ENCODE measurements at places on chromosomes 16 and 17. TPM values are rescaled to one million over a fixed set of nuclear protein-coding genes. Genes with fewer than 3 reads are reported as not detected.

GRCh38 chr17:63984651-63985386, 12.1 kb upstream of the SCN4A start:
- peak; percentile 85 for DNase-seq

The PRR35 gene
- total RNA-seq: not detected

GRCh38 chr17:33451221-33451620, 158.1 kb upstream of the ASIC2 start:
- peak; percentile 51 for DNase-seq

DNA sequence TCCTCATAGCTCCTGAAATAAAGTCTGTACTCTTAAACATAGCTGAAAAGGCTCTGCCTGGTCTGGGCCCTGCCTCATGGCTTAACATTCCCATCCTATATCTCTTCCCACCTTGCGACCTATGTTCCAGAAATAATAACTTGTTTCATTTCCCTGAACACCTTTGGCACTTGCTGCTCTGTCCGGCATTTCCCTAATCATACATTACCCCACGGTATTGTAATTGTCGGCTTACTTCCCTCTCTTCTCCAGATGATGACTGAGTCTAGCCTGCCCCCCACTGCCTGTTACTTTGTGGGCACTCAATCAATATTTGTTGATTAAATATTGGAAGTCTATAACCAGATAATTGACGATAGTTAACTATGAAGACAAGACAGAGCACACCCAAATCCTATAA, 23.3 kb upstream of the SUPT4H1 start:
- no peak for DNase-seq

DNA sequence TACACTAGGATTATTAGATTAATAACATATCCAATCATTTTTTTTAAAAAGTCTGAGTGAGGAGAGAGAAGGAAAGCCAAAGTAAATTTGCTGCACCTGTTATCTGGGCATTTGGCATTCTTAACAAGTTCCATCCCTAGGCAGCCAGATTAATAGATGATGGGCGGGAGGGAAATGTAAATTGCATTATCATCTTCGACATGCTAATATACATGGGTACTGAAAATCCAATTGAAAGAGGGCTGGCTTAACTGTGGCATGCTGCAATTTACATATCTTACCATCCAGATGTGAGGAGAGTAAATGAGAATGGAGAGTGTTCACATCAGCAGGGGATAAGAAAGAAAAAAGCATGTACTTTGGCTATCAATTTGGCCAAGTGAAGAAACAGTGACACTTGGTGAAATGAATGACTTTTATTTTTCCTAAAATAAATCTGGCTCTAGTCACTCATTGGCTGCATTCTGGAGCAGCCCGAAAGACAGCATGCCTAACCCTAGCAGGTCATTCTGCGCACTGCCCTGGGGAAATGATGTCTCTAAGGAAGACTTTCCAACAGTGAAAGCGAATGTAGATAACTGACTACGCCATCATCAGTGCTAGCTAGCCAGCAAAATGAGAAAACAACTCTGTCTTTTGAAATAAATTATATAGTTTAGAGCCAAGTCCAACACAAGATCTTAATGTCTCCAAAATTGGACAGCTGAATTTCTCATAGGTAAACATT, 57.9 kb downstream of the HYDIN start:
- DNase-seq: no peak

DNA sequence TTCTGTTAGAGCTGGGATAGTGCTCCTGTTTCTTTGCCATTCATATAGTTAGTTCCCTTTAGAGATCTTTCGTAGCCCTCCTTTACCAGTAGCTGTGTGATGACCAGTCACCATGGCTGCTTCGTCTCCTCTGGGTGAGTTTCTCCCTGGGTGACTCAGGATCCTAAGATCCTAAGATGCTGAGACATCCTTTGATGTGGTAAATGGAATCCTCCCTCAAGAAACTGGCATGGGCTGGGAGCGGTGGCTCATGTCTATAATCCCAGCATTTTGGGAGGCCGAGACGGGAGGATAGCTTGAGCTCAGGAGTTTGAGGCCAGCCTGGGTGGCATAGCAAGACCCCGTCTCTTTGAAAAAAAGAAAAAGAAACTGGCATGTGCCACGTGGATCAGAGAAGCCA, 5.9 kb downstream of the PHAF1 start:
- peak; percentile 78 for DNase-seq

DNA sequence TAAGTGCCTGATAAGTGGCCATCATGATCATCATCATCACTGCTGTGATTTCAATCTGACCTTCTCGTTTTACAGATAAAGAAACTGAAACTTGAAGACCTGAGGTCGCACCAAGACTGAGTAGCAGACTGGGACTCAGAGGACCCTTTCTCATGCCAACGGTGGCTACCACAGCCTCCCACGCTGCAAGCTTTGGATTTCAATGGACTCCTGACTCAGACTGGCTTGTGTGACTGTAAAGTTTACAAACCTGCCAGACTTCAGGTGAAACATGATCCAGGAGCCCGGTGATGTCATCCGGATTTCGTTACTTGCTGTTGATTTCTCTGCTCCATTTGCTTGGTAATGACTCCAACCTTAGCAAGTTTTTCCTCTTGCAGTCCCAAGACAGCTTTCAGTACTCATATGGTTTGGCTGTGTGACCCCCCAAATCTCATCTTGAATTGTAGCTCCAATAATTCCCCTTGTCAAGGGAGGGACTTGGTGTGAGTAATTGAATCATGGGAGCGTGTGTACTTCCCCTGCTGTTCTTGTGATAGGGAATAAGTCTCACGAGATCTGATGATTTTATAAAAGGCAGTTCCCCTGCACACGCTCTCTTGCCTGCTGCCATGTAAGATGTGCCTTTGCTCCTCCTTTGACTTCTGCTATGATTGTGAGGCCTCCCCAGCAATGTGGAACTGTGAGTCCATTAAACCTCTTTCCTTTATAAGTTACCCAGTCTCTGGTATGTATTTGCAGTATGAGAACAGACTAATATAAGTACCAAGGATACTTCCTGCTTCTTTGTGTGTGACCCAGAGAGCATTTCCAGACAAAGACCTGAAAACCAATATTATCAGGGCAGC, 26.7 kb upstream of the IRX6 start:
- DNase-seq: peak; percentile 1

The ADGRG1 gene
- 0.97 TPM for total RNA-seq

The ASPA gene
- under 0.01 TPM for total RNA-seq

DNA sequence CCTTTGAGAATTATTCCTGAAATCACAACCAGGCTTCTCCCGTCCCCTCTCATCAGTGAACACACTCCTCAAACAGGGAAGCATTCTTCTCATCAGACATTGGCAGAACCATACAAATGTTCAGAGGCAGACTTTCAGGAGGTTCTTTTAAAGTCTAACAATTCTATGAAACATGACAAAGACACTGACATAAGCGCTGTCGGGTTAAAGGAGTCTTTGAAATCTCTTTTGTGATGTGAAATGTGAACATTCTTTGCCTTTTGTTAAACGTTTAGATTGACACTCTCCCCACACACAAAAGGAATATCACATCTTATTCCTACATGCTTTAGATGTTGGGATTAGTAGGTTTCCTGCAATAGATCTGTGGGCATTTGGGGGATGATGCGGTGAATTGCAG, 63.9 kb downstream of the NETO2 start:
- DNase-seq: no peak

GRCh38 chr17:46013502-46014165, 14.6 kb downstream of the STH start:
- DNase-seq: peak; percentile 39

DNA sequence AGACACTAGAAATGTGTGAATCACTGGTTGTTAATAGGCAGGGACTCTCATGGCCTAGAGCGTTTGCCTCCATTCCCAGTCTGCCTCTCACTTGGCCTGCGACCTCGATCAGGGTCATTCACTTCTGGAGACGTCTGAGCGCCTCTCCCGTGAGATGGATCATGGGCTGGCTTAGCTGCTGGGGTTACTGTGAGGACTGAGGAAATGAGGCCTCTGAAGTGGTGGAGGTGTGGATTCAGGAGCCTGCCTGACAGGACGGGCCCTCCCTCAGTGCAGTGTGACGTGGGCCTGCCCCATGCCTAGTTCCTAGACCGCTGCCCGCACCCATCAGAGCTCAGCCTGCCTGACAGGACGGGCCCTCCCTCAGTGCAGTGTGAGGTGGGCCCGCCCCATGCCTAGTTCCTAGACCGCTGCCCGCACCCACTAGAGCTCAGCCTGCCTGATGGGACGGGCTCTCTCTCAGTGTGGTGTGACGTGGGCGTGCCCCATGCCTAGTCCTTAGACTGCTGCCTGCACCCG, 61.9 kb downstream of the BANP start:
- DNase-seq: peak; percentile 39

- DNase-seq: peak; percentile 56
These were observed 20.4 kb downstream of the CA4 start for GRCh38 chr17:60169921-60170817.

DNA sequence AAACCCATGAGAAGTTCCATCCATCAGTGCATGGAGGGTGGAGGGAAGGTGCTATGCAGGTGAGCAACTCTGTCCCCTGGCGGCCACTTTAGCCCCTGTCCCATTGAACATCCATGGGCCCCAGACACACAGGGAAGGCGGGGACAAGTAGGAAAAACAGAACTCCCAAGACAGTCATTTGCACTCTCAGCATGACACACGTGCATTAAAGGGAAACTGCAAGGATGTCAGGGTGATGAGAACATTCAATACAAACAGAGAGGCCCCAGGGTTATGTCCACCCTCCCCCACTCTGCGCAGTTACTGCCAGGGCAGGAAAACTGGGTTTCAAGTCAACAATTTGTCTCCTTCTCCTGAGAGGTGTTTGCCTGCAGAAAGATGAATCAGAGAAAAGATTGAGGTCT, 44.0 kb upstream of the AKTIP start:
- DNase-seq: no peak

GRCh38 chr17:7885367-7886226, 3.0 kb upstream of the CHD3 start:
- peak; percentile 37 for DNase-seq

DNA sequence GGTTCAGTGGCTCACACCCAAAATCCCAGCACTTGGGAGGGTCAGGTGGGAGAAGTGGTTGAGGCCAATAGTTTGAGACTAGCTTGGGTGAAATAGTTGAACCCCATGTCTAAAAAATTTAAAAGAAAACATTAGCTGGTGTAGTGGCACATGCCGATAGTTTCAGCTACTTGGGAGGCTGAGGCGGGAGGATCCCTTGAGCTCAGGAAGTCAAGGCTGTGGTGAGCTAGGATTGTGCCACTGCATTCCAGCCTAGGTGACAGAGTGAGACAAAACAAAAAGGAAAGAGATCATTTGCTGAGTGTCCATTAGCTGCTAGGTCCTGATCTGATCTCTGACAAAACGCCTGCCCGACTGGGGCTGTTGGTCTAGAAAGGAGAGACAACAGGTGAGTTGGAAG, 14.1 kb upstream of the DBNDD1 start:
- DNase-seq: no peak

- DNase-seq: peak; percentile 73
These were observed 389.5 kb downstream of the SLC39A11 start for GRCh38 chr17:72702998-72703397.

- DNase-seq: no peak
These were observed 47.8 kb upstream of the NLRP1 start for GRCh38 chr17:5631958-5632590.

- no peak for DNase-seq
These were observed 22.7 kb downstream of the UNC13D start for GRCh38 chr17:75821552-75821951.

The CDH1 gene
- total RNA-seq: not detected

Measured in fibroblast of villous mesenchyme (primary cell).